ENCODE measurements at places on chromosomes 12 and 14.

DNA sequence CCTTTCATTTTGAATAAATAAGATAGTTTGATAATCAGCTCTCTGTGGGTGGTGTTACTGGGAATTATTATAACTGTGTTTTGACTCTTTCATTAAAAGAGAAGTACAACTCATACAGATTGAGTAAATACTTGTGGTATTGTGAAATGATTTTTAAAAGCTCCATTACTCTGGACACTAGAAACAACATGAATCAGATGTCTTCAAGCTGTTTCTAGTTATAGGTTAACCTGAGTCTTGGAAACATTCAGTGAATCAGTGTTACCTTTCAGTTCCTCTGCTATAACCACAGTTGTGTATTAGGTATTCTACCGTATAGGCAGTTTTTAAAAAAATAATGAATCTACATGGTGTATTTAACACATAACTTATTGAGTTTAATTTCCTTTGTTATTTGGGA is 128.4 kb upstream of the SSTR1 start:
- DNase-seq = no peak

DNA sequence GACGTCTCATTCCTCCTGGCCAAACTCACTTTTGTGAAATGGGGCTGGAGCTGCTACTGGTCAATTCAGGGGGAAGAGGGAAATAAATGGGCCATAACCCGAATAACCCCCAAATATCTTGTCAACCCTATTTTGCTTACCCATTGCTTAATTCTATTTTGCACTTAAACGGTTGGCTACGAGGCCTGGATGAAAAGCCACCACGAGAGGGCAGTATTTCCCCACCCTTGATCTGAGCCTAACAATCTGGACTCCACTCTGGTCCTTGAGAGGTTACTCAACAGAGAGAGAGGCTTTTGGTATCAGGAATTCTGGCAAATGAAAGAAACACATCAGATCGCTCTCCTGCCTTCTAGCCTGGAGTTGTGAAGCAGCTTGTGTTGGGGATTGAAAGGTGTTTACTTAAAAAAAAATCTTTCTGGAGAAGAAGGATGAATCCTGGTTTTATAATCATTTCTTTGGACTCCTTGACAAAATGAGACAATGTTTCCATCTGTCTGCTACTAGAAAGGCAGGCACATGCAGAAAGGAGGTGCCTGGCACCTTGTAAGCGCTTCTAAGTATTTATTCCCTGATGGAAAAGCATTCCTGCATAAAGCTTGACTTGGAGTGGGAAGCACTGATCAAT is 22.4 kb upstream of the FBXO21 start:
- peak; percentile 74 for DNase-seq

- DNase-seq = no peak
Measured at GRCh38 chr12:56103823-56104108, 593 bp upstream of the PA2G4 start.

DNA sequence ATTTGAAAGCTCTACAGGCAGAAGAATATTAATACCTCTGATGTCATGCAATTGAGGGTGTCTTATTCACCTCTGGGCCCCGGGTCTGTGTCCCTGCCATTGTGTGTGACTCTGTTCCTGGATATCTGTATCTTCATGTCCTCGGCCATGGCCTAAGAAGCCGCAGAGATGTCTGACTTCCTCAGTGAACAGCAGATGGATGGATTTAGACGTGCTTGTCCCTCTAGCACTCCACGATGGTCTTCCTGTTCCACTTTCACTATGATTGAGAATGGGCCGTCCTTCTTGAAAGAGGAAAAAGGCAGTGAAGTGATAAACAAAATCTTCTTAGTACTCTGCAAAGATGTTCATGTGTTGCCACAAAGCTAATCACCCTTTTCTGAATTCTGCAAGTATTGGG is 217.4 kb downstream of the SLC41A2 start:
- DNase-seq = no peak

DNA sequence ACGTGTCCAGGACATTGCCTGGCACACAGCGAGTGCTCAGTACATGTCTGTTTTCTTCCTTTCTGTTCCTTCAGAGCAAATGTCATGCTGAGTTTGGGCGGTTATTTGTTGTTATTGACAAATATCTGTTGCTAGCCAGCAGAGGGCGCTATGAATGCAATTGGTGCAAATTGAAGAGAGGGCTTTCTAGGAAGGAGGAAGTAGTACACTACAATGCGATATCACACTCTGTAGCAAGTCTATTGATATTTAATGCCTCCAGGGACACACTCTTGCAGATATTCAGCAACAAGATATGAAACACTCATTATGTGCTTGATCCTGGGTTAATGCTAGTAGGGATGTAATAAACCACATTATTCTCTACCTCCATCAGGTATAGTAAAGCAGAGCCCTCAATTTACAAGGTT is 267.3 kb upstream of the SRRM4 start:
- peak; percentile 46 for DNase-seq

- DNase-seq = no peak
Measured at GRCh38 chr14:100028990-100029677, 36.1 kb upstream of the EVL start.

GRCh38 chr12:104751120-104751519 is 207.0 kb downstream of the SLC41A2 start:
- no peak for DNase-seq

GRCh38 chr14:73613046-73613383 is 698 bp downstream of the ACOT6 start:
- DNase-seq = no peak

- DNase-seq = no peak
Measured at GRCh38 chr12:124804011-124804621, 59.5 kb downstream of the SCARB1 start.

- no peak for DNase-seq
Measured at GRCh38 chr14:77043177-77043983, 14.9 kb upstream of the IRF2BPL start.

- no peak for DNase-seq
Measured at GRCh38 chr12:103930787-103931735, 851 bp downstream of the HSP90B1 start.

GRCh38 chr14:58944343-58944967 is 244.0 kb upstream of the DAAM1 start:
- no peak for DNase-seq

GRCh38 chr12:111451232-111451631 is 45.5 kb downstream of the SH2B3 start:
- no peak for DNase-seq

DNA sequence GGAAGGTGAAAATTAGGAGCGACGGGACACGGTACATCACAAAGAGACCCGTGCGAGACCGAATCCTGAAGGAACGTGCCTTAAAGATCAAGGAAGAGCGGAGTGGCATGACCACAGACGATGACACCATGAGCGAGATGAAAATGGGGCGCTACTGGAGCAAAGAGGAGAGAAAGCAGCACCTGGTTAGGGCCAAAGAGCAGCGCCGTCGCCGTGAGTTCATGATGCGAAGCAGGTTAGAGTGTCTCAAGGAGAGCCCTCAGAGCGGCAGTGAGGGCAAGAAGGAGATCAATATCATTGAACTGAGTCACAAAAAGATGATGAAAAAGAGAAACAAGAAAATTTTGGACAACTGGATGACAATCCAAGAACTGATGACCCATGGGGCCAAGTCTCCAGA is 385.3 kb downstream of the PDZRN4 start:
- no peak for DNase-seq

DNA sequence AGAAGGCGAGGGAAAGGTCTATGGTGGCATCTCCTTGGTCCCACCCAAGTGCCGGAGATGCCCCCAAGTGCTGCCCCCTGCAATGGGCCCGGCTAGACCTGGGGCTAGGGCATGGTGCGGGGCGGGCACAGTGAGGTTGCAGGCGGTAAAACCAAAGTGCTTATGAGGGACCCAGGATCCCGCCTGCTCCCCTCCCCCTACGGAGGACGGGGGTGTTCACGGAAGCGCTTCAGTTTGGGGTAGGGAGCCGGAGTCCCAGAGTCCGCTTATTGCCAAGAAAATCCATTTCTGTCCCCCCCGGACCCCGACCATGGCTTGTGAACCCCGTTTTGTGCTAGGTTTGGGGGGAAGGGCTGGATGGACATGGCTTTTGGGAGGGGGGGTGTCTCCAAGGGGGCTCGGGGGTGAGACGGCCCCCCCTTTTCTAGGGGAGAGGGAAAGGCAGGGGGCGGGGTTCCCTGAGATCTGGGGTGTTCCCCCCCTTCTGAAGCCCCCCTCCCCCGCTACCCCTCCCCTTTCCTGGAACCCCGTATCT is 5.4 kb upstream of the GPR84 start:
- no peak for DNase-seq

GRCh38 chr14:52154992-52155650 is 86.3 kb upstream of the NID2 start:
- DNase-seq = no peak

GRCh38 chr12:124754949-124755800 is 108.5 kb downstream of the SCARB1 start:
- DNase-seq = no peak

DNA sequence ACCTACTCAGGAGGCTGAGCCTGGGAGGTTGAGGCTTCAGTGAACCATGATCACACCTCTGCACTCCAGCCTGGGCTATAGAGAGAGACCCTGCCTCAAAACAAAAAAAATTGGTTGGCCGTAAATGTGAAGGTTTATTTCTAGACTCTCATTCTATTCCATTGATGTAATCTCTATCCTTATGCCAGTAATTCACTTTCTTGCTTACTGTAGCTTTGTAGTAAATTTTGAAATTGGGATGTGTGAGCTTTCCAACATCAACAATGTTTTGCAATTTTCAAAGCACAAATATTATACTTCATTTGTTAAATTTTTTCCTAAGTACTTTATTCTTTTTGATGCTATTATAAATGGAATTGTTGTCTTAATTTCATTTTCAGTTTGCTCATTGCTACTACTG is 24.6 kb downstream of the LIN52 start:
- no peak for DNase-seq

DNA sequence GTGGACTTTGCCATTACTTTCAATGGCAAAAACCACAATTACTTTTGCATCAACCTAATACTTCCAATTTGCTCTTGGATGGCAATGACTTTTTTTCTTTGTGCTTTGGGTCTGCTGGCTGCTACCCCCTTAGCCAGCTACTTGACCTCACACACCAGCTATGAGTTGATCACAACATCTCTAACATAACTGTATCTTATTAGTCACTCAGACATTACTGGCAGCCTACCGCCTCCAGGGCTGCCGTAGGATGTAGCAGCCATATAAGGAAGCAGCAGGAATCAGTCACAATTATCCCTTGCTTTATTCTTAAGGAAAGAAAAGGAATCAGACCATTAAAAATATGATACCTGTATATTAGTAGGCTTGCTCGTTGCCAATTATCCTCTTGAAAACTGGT is 260.5 kb downstream of the ADAMTS20 start:
- no peak for DNase-seq

DNA sequence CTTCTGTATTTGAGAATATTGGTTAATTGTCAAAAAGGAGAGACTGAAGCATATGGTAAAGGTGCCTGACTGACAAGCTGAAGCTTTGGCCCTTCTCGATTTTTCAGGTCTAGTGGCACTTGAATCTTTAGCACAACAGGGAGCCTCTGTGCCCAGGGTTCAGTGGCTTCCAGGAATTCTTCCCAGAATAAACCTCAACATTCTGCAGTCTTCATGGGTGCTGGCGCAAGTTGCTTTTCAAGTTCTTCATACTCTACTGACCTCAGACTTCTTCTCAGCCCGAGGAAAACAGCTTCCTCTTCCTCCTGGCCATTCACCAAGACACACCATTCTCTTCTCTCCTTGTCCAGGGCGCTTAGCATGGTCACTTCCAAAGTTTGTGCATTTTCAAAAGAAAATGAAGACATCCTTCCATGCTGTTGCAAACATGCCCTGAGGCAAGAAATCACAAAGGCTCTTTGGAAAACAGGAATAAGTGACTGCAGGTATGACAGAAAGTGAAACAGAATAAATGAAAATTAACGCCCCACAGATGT is 89.9 kb downstream of the MGST1 start:
- DNase-seq = no peak

DNA sequence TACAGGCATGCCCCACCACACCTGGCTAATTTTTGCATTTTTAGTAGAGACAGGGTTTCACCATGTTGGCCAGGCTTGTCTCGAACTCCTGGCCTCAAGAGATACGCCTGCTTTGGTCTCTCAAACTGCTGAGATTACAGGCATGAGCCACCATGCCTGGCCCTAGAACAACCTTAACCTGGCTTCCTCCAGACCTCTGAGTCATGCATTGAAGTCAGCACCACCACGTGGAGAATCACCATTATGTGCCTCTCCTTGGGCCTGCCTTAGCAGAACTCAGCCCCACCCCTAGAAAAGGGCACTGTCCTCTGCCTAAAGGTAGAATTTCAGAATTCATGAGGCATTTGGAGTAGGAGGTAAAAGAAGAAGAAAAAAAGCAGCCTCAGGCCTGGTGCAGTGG is 49.0 kb downstream of the LIMA1 start:
- peak; percentile 78 for DNase-seq

- DNase-seq = no peak
Measured at GRCh38 chr12:106769546-106769945, 4.9 kb upstream of the RIC8B start.

DNA sequence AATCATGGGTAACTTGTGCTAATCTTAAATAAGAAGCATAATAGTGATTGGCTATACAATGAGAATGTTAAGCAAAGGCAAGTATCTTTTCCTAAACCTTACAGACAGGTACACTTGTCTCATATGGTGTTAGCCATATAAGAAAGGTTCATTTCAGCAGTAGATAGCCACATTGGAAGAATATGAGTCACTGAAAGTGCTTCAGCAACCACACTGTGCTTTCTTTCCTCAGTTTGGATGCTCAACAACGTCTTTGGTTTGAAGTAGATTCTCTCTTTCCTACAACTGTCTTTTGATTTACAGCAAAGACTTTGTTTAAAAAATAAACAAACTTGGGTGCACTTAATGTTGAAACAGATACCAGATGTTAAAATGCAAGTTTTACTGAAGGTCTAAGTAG is 8.9 kb downstream of the DDHD1 start:
- DNase-seq = no peak

DNA sequence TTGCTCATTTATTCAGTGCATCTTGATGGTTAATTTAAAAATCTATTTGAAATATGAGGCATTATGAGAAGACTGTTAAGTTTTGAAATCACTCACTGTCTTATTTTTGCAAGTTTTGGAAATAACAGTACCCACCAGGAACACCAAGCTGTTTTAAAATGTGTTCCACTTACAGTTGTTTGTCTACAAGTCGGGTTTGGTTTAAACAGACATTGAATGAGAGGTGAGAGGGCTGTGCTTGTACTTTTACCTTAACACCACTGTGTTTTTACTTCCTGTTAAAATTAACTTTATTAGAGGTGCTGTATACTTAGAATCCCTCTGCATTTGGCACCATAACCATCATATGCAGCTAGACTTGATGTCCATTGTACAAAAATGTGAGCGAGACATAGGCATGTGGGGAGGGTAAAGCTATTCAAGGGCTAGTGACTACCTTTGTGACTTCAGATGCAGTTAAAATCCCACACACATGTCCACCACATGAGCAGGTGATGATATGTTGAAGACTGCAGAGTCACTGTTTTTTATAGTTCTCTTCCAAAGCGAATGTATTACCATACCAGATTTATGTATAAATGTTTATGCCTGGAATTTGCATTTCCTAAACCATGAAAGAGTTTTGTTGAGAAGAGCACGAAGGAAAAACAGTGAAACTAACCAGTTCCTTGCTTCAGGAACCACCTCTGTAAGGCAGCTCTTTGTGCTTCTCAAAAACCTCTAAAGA is 12.9 kb downstream of the ELK3 start:
- DNase-seq = no peak

GRCh38 chr14:83826838-83827237 is 1703.1 kb upstream of the FLRT2 start:
- no peak for DNase-seq

- DNase-seq = no peak
Measured at GRCh38 chr14:93104961-93105360, 10.8 kb downstream of the ITPK1 start.

- DNase-seq = no peak
Measured at GRCh38 chr14:77746064-77746702, 14.8 kb downstream of the SNW1 start.

GRCh38 chr14:99524091-99524661 is 43.0 kb downstream of the CCNK start:
- no peak for DNase-seq

All from LoVo (cell line).